ENCODE measurements at places on chromosomes 2 and 18.

- no peak for DNase-seq
Measured at GRCh38 chr2:197600306-197600705, 75.1 kb downstream of the RFTN2 start.

DNA sequence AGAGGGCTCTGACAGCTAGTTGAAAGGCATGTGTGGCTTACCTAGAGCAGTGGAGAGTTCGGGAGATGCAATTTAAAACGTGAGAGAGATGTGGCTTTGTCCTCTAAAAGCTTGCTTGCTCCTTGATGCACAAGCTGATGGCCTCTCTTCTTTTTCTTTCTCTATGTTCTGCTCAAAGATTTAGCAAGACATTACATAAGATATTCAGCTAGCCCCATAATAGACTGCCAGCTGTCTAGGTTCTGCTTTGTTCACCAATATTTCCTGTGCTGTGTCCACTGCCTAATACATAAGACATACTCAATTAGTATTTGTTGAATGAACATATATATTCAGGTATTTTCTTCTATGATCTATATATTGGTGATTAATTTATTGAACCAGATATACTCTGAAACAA, 31.1 kb downstream of the SPATS2L start:
- no peak for DNase-seq

- DNase-seq, result no peak
Measured at GRCh38 chr2:79789811-79790210, 277.0 kb downstream of the CTNNA2 start.

GRCh38 chr2:232873909-232874641, 4.0 kb downstream of the SNORC start:
- DNase-seq, result no peak

GRCh38 chr2:25885933-25886332, 7.6 kb upstream of the ASXL2 start:
- peak; percentile 60 for DNase-seq

DNA sequence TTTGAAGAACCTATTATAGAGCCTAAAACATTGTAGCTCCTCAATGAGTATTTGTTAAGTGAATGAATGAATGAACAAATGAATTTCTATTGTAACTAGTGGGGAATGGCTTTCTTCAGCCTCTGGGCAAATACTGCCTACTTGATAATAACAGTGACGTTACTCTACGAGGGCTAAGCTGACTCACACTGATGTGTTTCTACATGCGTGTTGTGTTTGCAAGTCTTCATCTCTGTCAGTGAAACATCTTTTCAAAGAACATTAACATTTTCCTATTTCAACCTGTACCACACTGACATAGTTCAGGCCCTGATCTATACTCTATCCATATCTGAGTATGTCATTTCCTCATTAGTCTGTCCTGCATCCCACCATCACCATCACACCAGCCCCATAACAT, 319.9 kb upstream of the ACVR2A start:
- DNase-seq, result no peak

GRCh38 chr2:134372141-134372540, 118.3 kb downstream of the MGAT5 start:
- no peak for DNase-seq

DNA sequence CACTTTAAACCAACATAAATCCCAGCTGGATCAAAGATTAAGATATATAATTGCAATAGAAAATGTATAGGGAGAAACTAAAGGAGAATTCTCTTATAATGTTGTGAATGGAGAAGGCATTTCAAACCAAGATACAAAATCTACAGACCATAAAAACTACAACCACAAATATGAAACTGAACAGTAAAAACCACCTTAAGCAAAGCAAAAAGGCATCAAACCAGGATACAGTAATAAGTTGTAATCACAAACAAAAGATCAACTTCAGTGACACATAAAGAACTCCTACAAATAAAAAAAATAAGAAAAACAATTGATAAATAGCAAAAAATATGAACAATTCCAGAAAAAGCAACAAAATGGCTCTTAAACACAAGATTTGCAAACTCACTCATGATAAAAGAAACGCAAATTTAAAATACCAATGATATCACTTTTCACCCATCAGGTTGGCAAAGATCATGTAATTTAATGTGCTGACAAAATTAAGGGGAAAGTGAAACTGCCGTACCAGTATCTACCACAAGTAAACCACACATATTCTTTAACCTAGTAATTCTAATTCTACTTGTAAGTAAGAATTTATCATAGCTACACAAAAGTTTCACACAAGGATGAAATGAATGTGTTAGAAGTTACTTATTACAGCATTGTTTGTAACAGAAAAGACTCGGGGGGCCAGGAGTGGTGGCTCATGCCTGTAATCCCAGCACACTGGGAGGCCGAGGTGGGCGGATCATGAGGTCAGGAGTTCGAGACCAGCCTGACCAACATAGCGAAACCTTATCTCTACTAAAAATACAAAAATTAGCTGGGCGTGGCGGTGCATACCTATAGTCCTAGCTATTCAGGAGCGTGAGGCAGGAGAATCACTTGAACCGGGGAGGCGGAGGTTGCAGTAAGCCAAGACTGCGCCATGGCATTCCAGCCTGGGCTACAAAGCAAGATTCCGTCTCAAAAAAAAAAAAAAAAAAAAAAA, 101.9 kb downstream of the USP34 start:
- DNase-seq, result no peak

DNA sequence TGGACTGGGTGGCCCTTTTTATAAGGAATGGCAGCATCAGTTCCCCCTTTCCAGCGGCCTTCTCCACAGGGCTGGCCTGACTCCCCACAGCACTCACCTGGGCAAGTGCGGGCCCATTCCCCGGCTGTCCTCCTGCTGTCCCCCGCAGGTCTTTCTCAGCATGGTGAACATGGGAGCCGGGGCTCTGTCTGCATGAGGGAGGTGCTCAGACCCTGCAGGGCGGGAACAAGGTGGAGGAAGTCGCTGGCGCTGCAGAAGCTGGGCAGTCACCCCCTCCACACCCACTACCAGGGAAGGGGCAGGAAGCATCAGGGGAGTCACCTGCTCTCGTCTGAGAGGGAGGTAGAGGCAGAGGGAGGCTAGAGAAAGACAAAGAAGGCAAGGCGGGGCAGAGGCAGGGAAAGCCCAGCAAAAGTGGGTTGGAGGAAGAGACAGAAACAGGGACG, 12.2 kb downstream of the HES6 start:
- DNase-seq, result no peak

GRCh38 chr18:46702471-46702870, 45.5 kb upstream of the LOXHD1 start:
- DNase-seq, result no peak

Data from AG04449 (cell line).